Fibroblast of mammary gland (primary cell): ENCODE measurements at places on chromosomes 3 and 15.

- peak; percentile 45 for DNase-seq
Observed at GRCh38 chr3:23002836-23003732, 200.0 kb upstream of the UBE2E2 start.

DNA sequence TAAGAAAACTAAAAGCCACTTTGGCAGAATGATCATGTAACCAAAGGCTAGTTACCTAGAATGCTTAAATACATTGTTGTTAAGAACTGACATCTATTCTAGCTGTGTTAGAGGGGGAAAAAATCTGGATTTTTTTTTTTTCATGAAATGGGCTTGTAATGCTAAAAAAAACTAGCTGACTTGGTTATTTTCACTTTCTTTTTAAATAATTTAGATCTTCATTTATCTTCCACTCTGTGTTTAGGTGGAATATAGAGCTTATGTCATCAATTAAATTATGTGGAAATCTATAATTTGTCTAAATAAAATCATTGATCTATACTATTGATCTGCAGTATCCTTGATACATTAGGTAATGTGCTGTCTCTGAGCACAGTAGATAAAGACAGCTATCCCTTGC lies 217.4 kb downstream of the TCF12 start:
- no peak for DNase-seq

DNA sequence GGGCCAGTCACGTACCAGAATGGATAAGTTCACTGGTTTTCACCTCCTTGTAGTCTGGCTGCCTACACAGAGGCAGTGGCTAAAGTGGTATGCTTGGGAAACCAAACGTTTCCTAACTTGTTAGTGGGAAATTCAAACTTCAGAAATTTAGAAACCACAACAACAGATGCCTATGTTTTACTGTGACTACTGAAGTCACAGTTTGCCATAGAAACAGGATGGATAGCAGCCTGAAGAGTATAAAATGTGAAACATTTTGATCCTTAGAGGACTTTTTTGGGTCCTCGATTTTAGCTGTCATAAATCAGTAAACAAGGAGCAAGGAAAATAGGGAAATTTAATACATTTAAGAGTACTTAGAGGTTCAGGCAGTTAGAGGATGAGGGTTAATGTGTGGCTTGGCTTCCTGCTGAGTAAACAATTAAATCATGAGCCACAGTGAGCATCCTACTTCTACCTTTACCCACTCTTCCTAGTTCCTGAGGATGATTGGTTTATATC lies 48.6 kb downstream of the CMSS1 start:
- DNase-seq = peak; percentile 89

GRCh38 chr3:69174871-69175737 lies 52.7 kb upstream of the LMOD3 start:
- DNase-seq = no peak
